ENCODE measurements at places on chromosomes 7 and 10.
A peak's percentile ranks its signal among the peaks of the same experiment; 100 is the strongest.

- no peak for DNase-seq
Observed at GRCh38 chr10:22669163-22669711, 45.1 kb downstream of the PIP4K2A start.

DNA sequence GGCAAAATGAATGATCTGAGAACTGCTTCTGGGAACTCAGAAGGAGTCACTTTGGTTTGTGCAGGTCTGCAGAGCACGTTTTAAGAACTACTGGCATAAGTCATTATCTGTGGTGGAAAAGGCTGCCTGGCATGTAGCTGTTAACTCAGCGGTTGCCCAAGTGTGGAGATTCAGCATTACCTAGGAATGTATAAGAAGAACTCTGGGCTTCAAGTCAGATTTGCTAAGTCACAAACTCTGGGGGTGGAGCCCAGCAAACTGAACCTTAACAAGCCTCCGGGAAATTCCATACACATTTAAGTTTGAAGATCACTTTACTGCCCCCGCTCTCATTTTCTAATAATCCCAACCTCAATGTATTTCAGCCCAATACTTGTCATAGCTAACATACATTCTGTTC, 31.1 kb downstream of the PLXDC2 start:
- DNase-seq: no peak

GRCh38 chr10:82949816-82950575, 1075.0 kb downstream of the NRG3 start:
- no peak for DNase-seq

DNA sequence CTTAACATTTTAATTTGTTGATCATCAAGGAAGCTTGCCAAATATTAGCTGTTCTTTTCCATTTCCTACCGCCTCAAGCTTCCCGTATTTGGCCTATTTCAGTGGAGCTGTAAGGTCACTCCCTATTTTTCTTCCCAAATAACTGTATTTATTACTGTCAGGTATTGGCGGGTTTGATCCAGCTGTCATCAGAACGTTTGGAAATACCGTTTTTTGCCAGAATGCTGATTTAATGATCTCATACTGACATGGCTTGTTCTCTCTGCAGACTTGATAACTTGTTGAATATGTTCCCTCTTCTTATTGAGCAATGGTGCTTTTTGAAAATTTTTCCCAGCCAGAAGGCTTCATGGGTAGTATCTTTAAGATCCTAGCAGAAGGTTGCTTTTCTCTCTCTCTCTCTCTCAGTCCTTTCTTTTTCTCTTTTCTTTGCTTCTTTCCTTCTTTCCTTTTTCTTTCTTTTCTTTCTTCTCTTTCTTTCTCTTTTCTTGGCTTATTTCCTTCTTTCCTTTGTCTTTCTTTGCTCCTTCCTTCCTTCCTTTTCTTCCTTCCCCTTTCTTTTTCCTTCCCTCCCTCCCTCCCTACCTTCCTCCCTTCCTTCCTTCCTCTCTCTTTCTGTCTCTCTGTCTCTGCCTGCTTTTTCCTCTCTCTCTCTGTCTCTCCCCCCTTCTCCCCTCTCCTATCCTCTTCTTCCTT, 42.1 kb downstream of the CUX1 start:
- DNase-seq: no peak

- no peak for DNase-seq
Observed at GRCh38 chr7:4279216-4279615, 402.9 kb upstream of the FOXK1 start.

- peak; percentile 79 for DNase-seq
Observed at GRCh38 chr7:100221231-100221718, 1.5 kb downstream of the PVRIG start.

DNA sequence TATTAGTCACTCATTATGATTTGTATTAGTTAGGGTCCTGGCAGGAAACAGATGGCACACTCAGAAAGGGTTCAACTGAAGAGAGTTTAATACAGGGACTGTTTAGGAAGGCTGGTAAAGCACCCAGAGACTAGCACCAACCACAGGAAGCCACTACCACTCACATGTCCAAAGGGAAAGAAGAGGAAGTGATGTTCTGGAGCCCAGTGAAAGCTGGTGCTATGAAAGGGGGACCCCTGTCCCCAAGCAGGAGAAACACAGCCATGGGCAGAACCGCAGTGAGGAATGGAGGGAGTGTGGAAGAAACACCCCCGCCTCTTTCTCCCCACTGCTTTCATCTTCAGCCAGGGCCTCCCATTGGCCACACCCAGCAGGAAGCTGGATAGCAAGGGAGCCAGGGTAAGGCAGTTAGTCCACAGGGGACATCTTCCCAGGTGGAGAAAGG, 3.2 kb upstream of the VSIR start:
- no peak for DNase-seq

DNA sequence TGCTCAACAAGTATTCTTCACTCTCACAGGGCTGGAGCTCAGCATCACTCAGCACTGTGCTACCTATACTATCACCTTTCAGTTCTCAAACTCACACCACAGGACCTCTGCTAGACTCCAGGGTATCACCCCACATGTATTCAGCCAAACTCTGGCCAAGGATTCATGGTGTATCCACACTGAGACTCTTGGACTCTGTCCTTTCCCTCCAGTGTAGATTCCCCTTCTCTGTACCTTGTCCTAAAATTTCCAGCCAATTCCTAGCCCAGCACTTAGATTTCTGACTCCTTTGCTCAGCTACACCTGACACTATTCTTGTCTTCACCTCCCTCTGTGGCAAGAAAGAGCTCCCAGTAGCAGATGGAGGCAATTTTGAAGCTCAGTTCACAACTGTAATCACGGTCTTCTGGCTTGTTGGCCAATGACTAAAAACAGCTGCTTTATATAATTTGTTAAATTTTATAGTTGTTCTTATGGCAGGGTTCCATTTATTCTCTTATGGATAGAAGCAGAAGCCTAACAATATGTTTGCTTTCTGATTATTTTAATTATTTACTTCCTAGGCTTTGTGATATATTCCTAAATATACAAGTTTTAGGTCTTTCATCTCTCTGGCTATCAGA, 258.8 kb downstream of the THSD7A start:
- DNase-seq: no peak

GRCh38 chr10:113958631-113959382, 84.9 kb upstream of the ADRB1 start:
- peak; percentile 13 for DNase-seq

DNA sequence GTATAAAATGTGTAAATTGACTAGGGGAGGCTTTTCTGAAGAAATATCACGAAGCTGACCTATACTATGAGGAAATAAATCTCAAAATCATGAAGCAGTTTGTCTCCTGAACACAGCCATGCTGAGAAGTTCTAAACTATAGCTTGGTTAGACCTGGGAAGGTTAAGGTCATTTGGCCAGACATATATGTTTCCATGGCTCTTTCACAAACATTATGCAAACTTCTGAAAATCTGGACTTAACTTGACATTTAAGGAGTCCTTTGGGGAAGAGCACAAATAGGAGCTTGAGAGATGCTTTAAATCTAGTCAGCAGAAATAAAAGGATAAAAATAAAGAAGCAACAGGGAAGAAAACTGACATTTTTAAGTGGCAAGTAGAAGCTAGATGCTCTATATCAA, 115.9 kb upstream of the MEOX2 start:
- DNase-seq: no peak

GRCh38 chr7:139667377-139667776, 110.4 kb downstream of the HIPK2 start:
- DNase-seq: no peak

GRCh38 chr7:135342887-135343286, 109.2 kb downstream of the STRA8 start:
- no peak for DNase-seq

GRCh38 chr7:142859829-142860228, 5.0 kb downstream of the EPHB6 start:
- DNase-seq: no peak

DNA sequence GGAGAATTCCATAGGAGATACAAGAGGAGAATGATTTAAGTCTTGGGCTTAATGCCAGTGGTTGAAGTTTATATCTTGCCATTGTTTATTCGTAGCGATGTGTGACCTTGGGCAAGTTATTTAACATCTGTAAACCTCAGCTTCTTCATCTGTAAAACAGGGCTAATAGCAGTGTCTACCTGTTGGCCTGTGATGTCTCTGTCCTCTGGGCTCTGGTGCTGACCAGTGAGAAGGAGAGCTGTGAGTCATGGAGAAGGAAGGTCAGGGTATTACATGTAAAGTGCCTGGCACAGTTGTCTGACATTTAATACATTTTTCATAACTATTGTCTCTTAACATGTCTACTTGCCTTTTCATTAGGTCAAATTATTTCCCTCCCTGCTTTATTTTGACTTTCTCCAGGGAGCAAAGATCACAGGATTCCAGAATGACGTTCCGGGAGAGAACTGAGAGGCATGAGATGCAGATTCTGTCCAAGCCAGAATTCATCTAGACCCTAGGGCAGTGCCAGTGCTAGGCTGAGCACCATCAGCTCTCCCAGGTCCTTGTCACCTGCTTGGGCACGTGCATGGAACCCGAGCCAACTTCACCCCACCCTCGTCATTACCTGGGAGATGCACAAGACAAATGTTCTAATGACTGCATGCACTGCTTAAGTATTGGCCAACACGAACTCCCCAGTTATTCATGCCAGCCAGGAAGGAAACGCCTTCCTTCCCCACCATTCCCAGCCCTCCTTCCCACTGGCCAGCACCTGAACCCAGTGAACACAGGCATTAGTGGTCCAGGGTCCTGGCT, 187.9 kb downstream of the DPY19L1 start:
- no peak for DNase-seq

- peak; percentile 38 for DNase-seq
Observed at GRCh38 chr10:124657806-124658205, 86.4 kb downstream of the FAM53B start.

DNA sequence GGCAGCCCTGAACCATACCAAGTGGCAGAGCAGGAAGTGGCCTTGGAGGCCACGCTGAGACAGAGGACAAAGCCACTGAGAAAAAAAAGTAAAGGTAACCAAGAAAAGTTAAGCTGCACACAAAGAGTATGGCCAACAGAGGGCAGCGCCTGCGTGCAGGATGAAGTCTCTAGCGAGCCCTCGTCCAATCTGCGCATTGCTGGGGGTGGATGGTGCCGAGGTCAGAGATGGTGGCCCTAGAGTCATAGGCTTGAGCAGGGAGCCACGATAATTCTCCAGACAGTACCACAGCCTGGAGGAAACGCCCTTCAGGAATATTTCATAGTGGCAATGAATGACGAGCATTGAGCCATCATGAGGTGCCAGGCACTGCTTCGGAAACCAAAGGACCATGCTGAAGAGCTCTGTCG, 9.7 kb downstream of the ATP6V0E2 start:
- peak; percentile 71 for DNase-seq

GRCh38 chr10:46298477-46299285, 11.9 kb downstream of the ANTXRL start:
- no peak for DNase-seq

- no peak for DNase-seq
Observed at GRCh38 chr7:49580761-49581160, 192.7 kb upstream of the VWC2 start.

- no peak for DNase-seq
Observed at GRCh38 chr10:61097026-61097425, 153.0 kb upstream of the RHOBTB1 start.

GRCh38 chr10:78203915-78204818, 170.5 kb downstream of the RPS24 start:
- DNase-seq: no peak

DNA sequence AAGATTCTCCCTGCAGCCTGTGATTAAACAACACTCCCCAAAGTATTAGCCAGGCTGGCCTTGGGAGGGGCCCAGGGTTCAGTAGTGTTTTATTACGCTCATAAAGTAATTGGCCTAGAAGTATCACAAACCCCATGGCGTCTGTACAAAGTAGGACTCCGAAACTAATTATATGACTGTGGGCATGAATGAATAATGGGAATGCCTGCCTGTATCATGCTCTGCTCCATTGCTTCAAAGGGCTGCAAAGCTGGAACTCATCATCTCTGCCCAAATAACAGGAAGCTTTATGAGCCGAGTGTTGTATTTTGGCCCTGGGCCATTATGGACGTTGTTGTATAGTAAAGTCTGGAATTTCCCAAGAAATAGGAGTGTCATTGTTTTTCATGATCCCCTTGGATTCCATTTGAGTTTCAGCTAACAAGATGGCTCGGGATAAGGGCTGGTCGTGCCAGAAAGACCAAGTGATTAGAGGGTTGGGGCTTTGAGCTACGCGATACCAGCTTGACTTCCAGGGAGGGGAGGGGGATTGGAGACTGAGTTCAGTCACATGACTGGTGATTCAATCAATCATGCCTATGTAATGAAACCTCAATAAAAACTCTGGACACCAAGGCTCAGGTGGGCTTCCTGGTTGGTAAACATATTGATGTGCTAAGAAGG, 65.3 kb upstream of the NPTX2 start:
- DNase-seq: no peak

GRCh38 chr10:24915304-24915703, 37.1 kb downstream of the PRTFDC1 start:
- DNase-seq: no peak

DNA sequence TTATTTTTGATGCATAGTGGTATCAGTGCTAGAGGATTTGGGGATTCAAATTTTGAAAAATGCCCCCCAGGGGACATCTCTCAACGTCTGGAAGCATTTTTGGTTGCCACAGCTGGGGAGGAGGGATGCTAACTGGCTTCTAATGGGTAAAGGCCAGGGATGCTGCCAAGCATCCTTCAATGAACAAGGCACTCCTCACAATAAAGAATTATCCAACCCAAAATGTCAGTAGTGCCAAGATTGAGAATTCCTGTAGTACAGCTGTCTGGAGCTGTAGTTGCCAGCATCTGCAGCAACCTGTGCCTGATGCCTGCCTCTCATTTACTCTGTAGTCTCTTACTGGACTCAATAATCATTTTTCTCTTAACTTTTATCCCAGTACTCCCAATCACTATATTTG, 53.5 kb downstream of the SEPTIN7 start:
- DNase-seq: no peak

DNA sequence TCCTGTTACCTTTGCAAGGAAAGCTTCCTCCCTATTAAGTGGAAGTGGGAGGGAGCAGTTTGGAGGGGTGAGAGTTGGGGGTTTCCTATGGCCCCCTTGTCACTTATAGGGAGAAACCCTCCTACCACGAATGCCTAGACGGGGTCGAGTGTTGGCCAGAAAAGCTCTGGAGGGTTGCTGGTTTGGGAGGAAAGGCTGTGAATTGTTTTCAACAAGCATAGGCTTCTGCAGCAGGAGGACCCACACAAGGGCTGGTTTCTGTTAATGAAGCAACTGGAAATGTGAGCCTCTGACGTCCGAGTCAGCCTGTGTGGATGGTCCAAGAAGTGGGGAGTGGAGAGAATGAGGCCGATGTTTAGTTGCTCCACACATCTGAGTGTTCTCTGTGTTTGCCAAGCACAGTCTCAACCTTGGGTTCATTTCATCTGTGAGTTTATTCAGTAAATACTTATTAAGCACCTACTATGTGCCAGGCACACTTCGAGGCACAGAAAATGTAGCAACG, 37.3 kb upstream of the LEP start:
- DNase-seq: no peak

DNA sequence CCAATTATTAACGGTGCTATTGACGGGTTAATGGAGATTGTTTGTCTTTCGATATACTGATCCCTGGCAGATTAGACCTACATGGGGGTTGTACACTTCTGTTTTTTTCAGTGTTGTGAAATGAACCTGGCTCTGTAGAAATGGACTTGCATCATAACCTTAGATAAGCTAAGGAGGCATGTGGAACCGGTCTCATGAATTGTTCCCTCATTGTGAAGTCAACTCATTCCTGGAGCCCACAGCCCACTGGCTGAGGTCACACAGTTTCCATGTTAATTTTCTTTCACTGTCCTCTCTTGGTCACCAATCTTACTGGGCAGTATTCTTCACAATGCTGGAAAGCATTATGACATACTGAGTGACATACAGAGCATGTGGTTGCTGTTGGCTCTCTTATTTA, 202.8 kb downstream of the BMPER start:
- no peak for DNase-seq

Data from activated CD4-positive, alpha-beta T cell treated with anti-CD3 and anti-CD28 coated beads, Interleukin-2, amount 50 U/mL, for 48 hours (primary cell).